Hepatocyte (in vitro differentiated cells): ENCODE measurements at places on chromosomes 1 and 21.

GRCh38 chr1:61332796-61333195 is 250.4 kb downstream of the NFIA start:
- no peak overlapping the region for H3K4me3 ChIP-seq
- no peaks in the 10 kb centered on the region for H3K27me3 ChIP-seq
- no peak for DNase-seq
- peaks cover 8% of the 10 kb centered on the region for H3K4me1 ChIP-seq
- no peaks in the 10 kb centered on the region for H3K36me3 ChIP-seq
- no peak overlapping the region for H3K27ac ChIP-seq

- H3K36me3 ChIP-seq: no peaks in the 10 kb centered on the region
- no peaks in the 10 kb centered on the region for H3K27me3 ChIP-seq
- no peaks in the 10 kb centered on the region for H3K4me1 ChIP-seq
- DNase-seq: no peak
- H3K4me3 ChIP-seq: no peak overlapping the region
These were observed 1844.7 kb downstream of the NCAM2 start for GRCh38 chr21:22842875-22843274.

DNA sequence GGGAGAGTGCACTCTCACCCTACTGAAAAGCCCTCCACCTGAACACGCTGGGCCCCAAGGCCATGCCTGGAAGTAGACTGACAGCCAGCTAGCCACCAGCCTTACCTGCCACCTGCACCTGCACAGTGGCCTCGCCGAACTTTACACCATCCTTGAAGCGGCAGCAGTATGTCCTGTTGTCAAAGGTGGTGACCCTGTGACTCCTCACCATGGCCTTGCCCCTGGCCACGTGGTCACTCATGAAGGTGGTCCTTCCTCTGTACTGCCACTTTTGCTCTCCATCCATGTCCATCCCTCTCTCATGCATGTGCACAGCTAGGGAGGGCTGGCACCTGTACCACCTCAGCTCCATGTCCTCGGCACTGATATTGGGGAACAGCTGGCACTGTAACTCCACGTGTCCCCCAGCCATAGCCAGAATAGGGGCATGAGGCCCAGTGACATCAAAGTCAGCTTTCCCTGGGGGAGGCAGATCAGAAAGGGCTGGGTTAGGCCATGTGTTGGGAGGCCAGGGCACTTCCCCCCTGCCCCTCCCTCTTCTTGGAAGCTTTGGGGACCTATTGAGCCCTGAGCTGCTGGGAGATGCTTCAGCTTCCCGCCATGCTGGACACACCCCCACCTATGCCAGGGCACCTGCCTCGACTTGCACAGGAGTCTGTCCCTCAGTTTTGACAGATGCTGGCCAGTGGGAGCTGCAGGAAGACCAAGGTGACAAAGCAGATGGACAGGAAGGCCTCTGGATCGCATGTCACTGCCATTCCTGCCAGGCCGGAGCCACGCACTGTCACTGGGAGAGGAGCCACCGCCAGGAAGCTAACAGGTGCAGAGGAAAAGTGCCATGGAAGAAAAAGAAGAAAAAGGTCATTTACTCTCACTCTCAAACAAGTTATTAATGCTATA is 24.6 kb downstream of the RNF187 start:
- H3K4me3 ChIP-seq: no peak overlapping the region
- no peaks in the 10 kb centered on the region for H3K36me3 ChIP-seq
- H3K27me3 ChIP-seq: peaks cover 26% of the 10 kb centered on the region
- H3K27ac ChIP-seq: no peak overlapping the region
- H3K4me1 ChIP-seq: no peaks in the 10 kb centered on the region

DNA sequence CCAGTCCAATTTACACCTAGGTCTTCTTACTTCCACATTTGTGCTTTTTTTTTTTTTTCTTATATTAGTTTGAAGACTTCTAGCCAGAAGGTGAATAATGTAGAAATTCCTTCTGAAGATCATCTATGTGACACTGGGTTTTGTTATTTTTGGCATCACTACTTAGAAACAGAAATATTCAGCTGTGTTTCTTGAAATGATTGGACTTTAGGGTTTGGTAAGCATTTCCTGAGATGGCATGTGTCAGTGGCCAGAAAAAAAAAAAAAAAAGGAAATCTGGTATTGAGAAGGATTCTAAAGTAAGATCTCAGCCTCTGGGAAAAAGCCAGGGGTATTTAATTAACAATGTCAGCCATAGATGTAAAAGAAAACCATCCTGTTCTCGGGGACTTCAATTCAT is 43.4 kb upstream of the LRRC8C start:
- no peaks in the 10 kb centered on the region for H3K27me3 ChIP-seq
- peaks cover 5% of the 10 kb centered on the region for H3K4me1 ChIP-seq
- H3K4me3 ChIP-seq: no peak overlapping the region
- H3K27ac ChIP-seq: no peak overlapping the region
- H3K36me3 ChIP-seq: no peaks in the 10 kb centered on the region

GRCh38 chr1:219985169-219985568 is 56.8 kb upstream of the SLC30A10 start:
- no peak overlapping the region for H3K27ac ChIP-seq
- H3K4me1 ChIP-seq: no peaks in the 10 kb centered on the region
- no peaks in the 10 kb centered on the region for H3K27me3 ChIP-seq
- no peaks in the 10 kb centered on the region for H3K36me3 ChIP-seq
- H3K4me3 ChIP-seq: no peak overlapping the region
